ENCODE measurements at places on chromosomes 13 and 19.
A peak's percentile ranks its signal among the peaks of the same experiment; 100 is the strongest.

- DNase-seq, result no peak
Measured at GRCh38 chr13:65926750-65927171, 1303.4 kb downstream of the PCDH9 start.

- peak; percentile 97 for DNase-seq
Measured at GRCh38 chr19:1265615-1266128, 3.5 kb upstream of the CIRBP start.

- no peak for DNase-seq
Measured at GRCh38 chr19:10104665-10105508, 1.3 kb upstream of the PPAN start.

GRCh38 chr19:45446944-45447343 lies 20.9 kb upstream of the FOSB start:
- no peak for DNase-seq

DNA sequence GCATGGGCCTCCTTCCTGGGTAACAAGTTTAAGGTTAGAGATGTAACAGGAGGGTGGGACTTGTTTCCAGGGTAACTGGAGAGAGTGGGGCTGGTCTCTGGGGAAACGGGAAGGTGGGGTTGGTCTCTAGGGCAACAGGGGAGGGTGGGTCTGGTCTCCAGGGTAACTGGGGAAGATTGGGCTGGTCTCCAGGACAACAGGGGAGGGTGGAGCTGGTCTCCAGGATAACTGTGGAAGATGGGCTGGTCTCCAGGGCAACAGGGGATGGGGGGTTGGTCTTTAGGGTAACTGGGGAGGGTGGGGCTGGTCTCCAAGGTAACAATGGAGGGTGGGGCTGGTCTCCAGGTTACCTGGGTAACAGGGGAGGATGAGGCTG lies 36.5 kb downstream of the SPTBN4 start:
- DNase-seq, result no peak

- peak; percentile 38 for DNase-seq
Measured at GRCh38 chr13:34577051-34577450, 365.0 kb upstream of the NBEA start.

DNA sequence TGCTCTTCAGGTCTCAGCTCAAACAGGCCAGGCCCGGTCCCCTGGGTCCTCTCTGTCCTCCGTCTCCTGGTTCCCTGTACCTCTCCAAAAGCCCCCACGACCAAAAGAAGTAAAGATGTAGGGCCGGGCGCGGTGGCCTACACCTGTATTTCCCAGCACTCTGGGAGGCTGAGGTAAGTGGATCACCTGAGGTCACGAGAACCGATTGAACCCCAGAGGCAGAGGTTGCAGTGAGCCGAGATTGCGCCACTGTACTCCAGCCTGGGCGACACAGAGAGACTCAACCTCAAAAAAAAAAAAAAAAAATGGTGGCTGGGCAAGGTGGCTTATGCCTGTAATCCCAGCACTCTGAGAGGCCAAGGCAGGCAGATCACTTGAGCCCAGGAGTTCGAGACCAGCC lies 22.0 kb upstream of the BCL3 start:
- DNase-seq, result no peak
